ENCODE measurements at places on chromosomes 6 and 20.

- no peak for DNase-seq
Observed at GRCh38 chr6:131164506-131164905, 29.2 kb downstream of the AKAP7 start.

DNA sequence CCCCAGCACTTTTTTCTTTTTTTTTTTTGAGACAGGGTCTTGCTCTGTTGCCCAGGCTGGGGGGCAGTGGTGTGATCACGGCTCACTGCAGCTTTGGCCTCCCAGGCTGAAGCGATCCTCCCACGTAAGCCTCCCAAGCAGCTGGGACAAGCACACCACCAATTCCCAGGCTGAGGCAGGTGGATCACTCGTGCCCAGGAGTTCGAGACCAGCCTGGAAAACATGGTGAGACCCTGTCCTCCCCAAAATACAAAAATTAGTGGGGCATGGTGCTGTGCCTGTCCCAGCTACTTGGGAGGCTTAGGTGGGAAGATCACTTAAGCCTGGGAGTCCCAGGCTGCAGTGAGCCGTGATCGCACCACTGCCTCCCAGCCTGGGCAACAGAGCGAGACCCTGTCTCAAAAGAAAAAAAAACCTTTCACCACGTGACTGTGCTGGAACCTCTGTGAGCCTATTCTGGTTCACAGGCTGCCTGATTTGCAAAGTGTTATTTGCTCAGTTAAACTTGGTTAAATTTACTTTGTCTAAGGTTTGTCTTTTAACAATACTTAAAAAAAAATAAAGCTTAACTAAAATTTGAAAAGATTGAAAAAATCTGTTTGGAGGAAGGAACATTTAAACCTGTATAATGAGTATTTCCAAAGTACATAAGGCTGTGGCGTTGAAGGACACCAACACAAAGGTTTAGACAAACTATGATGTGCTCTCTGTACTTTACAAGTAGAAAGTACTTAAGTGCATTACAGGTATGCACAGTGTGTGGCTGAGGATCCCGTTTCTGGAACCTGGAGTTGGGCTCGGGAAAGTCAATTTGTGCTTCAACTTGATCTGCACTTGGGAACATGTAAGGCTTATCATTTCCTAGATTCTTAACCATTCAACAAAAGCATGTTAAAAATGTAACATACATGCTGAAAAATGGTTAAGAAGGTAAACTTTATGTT, 55.0 kb downstream of the PPP1R3G start:
- DNase-seq, result no peak

DNA sequence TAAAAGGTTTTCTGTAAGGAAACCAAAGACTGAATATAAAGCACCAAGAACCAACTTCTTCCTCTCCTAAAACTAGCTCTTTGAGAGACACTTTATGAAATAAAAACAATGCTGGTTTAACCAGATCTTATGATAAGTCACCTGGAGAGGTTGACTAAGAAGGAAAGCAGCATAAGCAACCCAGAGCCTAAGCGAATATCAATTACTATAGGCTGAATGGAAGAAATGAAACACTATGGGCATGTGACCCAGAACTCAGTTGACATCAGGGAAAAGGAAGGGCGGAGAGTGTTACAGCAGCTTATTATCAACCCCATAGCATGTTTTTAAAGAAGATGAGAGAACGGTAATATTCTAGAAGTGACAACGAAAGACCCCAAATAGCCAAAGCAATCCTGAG, 94.1 kb upstream of the STMND1 start:
- no peak for DNase-seq

- no peak for DNase-seq
Observed at GRCh38 chr20:9258901-9259300, 190.0 kb downstream of the PLCB4 start.

- DNase-seq, result no peak
Observed at GRCh38 chr6:42781546-42781795, 381 bp upstream of the BICRAL start.

Data from hypothalamus (tissue), 51 donors.